ENCODE measurements at places on chromosomes 5 and 9.

- no peak for DNase-seq
These were observed at the start of gene SMIM32 for GRCh38 chr5:136192526-136193321. SMIM32 (minus strand) TSS chr5:136193162; CDS start chr5:136192524, 638 bp downstream.

GRCh38 chr5:102531506-102531905 is 32.7 kb upstream of the SLCO6A1 start:
- no peak for DNase-seq

DNA sequence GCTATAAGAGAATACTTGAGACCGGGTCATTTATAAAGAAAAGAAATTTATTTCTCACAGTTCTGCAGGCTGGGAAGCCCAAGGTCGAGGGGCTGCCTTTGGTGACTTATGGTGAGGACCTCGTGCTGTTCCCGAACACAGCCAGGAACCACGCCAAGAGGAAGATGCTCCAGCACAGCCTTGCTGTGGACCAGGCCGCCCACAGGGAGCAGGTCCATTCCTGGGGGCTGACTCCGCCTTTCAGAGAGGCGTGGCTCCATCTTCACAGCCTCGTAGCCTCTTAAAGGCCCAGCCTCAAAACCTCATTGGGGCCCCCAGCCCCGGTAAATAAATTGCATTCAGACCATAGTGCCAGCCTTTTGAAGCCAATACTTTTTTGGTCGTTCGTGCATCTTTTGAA is 93.5 kb upstream of the CACNA1B start:
- no peak for DNase-seq

DNA sequence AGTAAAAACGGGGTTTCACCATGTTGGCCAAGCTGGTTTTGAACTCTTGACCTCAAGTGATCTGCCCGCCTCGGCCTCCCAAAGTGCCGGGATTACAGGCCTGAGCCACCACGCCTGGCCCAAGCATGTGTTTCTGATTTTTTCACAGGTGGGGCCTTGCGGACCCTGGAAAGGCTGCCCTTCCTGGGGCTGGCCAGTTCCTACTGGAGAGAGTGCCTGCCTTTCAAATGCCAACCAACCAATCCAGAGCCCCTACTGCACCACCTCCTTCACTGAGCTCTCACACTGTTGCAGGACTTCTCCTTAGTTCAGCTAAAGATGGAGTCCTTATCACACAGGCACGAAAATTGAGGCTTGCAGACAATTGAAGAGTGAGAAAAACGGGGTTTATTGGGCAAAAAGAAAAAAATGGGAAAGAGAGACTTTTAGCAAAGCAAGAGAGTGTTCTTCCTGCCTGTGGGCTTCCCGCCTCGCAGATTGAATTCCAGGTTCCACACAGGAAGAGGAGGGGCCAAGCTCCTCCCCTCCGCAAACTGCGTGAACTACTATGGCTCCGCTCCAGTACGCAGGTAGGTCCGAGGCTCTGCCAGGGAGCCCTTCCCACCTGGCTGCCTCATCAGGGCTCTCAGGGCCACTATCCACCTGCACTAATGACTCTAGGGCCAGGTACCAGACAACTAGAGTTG is 8.3 kb upstream of the CMBL start:
- DNase-seq = no peak

GRCh38 chr9:135584371-135584770 is 22.8 kb downstream of the PAEP start:
- no peak for DNase-seq

DNA sequence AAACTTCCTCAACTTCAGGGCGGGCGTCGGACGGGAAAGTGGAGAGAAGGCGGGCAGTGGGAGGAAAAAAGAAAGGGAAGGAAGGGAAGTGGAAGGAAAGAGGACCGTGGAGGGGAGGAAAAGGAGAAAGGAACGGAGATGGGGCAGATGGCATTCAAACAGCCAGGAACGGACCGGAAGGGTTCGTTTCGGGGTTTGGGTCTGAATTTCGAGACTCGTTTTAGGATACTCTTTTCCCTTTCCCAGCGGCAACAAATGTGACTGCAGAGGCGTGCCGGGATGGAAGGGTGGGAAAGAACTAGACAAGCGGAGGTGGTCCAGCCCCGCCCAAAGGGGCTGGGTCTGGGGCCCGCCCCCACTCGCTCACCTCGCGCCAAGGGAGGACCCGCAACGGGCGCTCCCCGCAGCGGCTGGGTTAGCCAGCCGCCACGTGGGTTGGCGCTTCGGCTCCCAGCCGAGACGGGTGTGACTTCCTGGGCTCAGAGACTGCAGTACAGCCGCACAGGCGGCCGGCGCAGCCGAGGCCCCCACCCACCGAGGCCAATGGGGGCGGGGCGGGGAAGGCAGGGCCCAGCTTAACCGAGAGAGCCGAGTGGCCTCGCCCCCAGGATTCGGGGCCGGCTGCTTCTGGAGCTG is 2.7 kb downstream of the VCAN start:
- no peak for DNase-seq

- DNase-seq = no peak
These were observed 509.9 kb downstream of the RAB3C start for GRCh38 chr5:59092758-59093157.
